Activated naive CD8-positive, alpha-beta T cell treated with anti-CD3 and anti-CD28 coated beads, Interleukin-2, amount 10 ng/mL, durations not matched to agents 7 days and 5 days (primary cell): ENCODE measurements at places on chromosomes 1 and 21.

- H3K27ac ChIP-seq: no peak overlapping the region
- no peak overlapping the region for H3K4me3 ChIP-seq
- no peaks in the 10 kb centered on the region for H3K4me1 ChIP-seq
Observed at GRCh38 chr1:37128091-37128490, 93.8 kb upstream of the GRIK3 start.

GRCh38 chr1:154391086-154391770 lies 13.9 kb upstream of the IL6R start:
- H3K27ac ChIP-seq: no peak overlapping the region
- H3K4me1 ChIP-seq: peaks cover 7% of the 10 kb centered on the region
- H3K36me3 ChIP-seq: peaks cover 3% of the 10 kb centered on the region
- no peak for DNase-seq

- no peaks in the 10 kb centered on the region for H3K27me3 ChIP-seq
- peaks cover 38% of the 10 kb centered on the region for H3K4me1 ChIP-seq
- DNase-seq: no peak
- no peak overlapping the region for H3K27ac ChIP-seq
- no peak overlapping the region for H3K4me3 ChIP-seq
Observed at GRCh38 chr1:24389231-24389678, 24.3 kb downstream of the STPG1 start.

GRCh38 chr1:216387782-216388181 lies 35.5 kb downstream of the USH2A start:
- H3K27ac ChIP-seq: no peak overlapping the region
- H3K4me1 ChIP-seq: no peaks in the 10 kb centered on the region
- no peak for DNase-seq

- no peak for DNase-seq
- no peak overlapping the region for H3K4me3 ChIP-seq
- H3K27me3 ChIP-seq: peaks cover 11% of the 10 kb centered on the region
- no peaks in the 10 kb centered on the region for H3K36me3 ChIP-seq
Observed at GRCh38 chr1:162235241-162235800, 141.3 kb downstream of the SPATA46 start.

- H3K27ac ChIP-seq: no peak overlapping the region
- H3K4me3 ChIP-seq: no peak overlapping the region
- peaks cover 4% of the 10 kb centered on the region for H3K4me1 ChIP-seq
- DNase-seq: no peak
Observed at GRCh38 chr1:172790245-172790644, 131.3 kb downstream of the FASLG start.

DNA sequence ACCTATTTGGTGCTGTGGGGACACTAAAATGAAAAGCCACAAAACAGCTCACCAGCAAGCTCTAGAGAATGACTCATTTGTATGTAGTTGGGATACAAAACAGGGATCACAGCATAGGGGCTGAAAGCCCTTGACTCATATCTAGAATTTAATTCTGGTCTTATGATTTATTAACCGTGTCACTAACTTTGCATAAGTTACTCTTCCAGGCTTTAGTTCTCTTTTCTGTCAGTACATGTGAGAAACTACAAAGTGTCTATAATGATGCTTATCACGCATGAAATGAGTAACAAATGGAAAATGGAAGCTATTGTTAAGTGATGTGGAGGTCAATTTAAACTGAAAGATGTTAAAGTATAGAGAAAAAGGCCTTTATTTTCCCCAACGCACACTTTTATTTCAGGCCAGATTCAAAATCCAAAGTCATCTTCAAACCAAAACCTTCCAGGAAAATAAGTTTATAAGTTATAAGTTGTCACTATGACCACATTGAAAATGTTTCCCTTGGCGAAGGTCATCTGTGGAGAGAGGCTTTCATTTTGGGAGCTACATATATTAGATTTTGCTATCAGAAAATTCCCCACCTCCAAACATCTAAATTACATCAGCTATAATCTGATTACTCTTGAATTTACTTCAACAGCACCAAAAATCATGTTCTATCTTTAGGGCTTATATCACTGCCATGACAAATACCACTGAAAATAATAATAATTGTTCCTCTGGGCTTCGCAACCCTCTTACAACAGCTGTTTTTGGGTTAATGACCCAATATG lies 430.5 kb downstream of the MRPL39 start:
- H3K27ac ChIP-seq: no peak overlapping the region
- no peak for DNase-seq

GRCh38 chr1:183094351-183094750 lies 71.1 kb downstream of the LAMC1 start:
- H3K27me3 ChIP-seq: peaks cover 21% of the 10 kb centered on the region
- no peaks in the 10 kb centered on the region for H3K36me3 ChIP-seq
- no peak for DNase-seq
- H3K4me1 ChIP-seq: no peaks in the 10 kb centered on the region
- H3K4me3 ChIP-seq: no peak overlapping the region
- no peak overlapping the region for H3K27ac ChIP-seq

- H3K4me3 ChIP-seq: no peak overlapping the region
- H3K27ac ChIP-seq: no peak overlapping the region
- H3K27me3 ChIP-seq: no peaks in the 10 kb centered on the region
- H3K4me1 ChIP-seq: peaks cover 68% of the 10 kb centered on the region
- H3K36me3 ChIP-seq: peaks cover 36% of the 10 kb centered on the region
- no peak for DNase-seq
Observed at GRCh38 chr1:29167904-29168303, 13.8 kb downstream of the SRSF4 start.

GRCh38 chr1:81412954-81413353 lies 387.8 kb upstream of the ADGRL2 start:
- H3K36me3 ChIP-seq: no peaks in the 10 kb centered on the region
- H3K27me3 ChIP-seq: no peaks in the 10 kb centered on the region

DNA sequence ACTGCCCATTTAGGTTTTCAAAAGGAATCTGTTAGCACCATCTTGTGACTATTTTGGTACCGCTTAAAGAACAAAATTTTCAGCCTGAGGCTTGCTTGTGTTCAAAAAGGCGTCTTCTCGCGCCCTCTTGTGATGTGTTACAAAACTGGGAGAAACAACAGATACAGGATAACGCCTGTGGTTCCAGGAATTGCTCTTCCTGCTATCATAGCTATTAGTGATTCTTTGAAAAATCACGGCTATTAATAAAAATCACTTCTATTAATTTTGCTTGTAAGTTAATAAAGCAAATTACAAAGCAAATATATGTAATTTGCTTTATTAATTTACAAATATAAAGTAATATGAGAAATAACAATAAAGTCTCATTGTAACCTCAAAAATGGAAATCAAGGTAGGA lies 82.2 kb upstream of the ABCD3 start:
- peaks cover 5% of the 10 kb centered on the region for H3K27me3 ChIP-seq
- no peaks in the 10 kb centered on the region for H3K36me3 ChIP-seq
- no peak for DNase-seq
- H3K4me1 ChIP-seq: peaks cover 2% of the 10 kb centered on the region
- H3K4me3 ChIP-seq: no peak overlapping the region

DNA sequence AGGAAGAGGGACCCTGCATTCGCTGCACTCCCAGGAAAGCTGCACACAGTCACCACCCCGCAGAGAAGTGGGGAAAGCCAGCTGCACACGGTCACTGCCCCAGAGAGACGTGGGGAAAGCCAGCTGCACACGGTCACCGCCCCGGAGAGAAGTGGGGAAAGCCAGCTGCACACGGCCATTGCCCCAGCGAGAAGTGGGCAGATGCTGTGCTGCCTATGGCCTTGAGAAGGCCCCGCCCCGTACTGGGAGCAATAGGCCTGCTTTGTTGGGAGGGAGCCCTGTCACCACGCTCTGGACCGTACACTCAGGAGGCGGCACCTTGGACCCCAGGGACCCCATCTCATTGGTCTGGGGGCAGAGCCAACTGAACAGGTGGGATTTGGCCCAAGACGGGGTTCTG lies 4.3 kb upstream of the GPR153 start:
- H3K36me3 ChIP-seq: no peaks in the 10 kb centered on the region
- peaks cover 6% of the 10 kb centered on the region for H3K4me1 ChIP-seq
- DNase-seq: no peak
